Left renal cortex interstitium (tissue), 4 donors: ENCODE measurements at places on chromosomes 3 and 15.

- no peak for DNase-seq
Measured at GRCh38 chr3:151085889-151086483, 522 bp downstream of the MED12L start.

GRCh38 chr15:59160880-59161593, 45.6 kb upstream of the LDHAL6B start:
- no peak for DNase-seq

- DNase-seq = no peak
Measured at GRCh38 chr3:37058117-37058516, 64.8 kb downstream of the MLH1 start.

DNA sequence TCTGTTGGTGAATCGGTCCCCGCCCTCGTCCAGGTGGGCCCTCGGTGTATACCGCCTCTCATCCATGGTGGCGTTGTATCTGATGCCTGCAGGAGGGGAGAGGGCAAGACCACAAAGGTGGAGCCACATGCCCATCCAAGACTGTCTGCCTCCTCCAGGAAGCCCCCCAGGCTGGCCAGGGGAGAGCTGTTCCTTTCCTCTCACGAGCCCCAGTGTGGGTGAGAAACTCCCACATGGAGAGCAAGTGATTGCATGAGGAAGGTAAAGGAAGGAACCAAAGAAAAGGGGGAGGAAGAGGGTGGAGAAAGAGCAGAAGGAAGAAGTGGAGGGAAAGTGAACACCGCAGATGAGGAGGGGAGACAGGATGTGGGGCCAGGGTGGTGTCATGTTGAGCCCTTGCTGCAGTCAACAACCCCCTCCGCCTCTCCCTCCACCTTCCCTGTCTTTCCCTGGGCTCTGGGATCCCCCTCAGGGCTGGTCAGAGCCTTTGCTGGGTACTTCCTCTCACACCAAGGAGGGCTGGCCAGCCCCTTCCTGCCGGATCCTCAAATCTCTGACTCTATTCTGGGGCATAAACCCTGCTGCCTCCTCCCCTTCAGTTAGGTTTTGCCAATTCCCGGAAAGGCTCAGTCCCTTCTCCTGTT, 49.3 kb downstream of the FEM1B start:
- DNase-seq = no peak

GRCh38 chr15:76905855-76906254, 715 bp upstream of the SCAPER start:
- DNase-seq = no peak
